ENCODE measurements at places on chromosomes 5 and 9.

DNA sequence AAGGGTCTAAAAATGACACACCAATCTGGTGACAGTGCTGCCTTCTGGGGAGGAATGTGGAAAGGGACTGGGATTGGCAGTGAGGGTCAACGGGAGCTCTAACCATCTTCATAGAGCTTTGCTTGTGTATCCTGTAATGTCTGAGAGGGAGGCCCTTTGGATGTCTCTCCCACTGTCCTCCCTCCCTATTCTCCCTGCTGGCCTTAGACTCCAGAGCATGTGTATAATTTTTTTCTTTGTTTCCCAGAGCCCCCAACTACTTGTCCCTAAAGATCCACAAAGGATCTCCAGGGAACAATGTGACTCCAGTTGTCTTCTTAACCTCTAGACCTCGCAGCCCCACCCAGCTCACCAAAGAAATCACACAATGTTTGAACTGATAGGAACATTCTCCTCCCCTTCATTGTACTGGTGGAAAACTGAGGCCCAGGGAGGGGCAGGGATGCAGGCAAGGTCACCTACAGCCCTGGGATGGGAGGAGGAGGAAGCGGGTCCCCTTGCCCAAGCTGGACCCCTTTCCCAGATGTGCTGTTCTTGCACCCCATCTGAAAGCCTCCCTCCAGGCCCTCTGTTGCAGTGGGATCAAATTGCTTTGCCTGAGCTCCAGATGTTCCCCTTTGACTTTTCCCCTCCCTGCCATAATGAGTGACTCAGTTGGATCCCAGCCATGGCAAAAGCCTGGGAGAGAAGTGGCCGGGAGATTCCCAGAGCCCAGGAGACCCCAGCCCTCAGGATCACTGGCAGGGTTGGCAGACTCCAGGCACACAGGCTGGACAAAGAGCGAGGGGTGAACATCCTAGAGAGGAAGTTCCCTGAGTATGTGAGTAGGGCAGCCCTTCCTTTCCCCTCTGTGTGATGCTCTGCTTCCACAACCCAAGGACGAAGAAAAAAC lies 21.8 kb downstream of the SPARC start:
- DNase-seq, result no peak

DNA sequence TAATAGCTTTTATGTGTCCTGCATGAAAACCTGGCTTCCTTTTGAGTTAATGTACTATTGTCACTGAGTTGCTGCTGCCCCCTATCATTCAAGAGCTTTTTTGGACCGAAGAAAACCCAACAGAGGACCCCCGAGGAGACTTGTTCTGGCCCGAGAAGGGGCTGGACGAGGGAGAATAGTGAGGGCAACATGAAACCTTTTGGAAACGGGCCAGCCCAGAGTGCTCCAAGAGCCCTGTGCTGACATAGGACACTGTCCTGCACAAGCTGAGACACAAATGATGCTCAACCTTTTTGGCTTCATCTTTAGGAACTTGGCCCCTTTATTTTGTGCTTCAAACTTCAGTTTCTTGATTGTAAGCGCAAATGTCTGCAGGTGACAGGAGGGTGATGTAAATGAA lies 4.0 kb upstream of the GADD45G start:
- DNase-seq, result no peak

GRCh38 chr9:122954253-122954691 lies 13.5 kb downstream of the RABGAP1 start:
- no peak for DNase-seq

DNA sequence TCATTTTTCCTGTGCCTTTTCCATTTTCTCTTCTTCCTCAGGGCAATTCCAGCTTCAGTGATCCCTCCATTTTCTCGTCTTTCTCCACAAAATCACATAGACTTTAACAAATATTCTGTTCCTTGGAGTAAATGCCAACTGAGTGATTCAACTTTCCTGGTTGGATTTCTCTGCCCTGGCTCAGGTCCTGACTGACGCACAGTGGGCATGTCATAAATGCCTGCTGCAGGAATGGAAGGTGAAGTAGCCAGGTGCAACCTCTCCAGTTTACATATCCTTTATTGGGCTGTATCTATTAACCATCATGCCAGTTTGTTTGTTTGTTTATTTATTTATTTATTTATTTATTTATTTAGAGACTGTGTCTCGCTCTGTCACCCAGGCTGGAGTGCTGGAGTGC lies 95.1 kb downstream of the MEF2C start:
- DNase-seq, result no peak

DNA sequence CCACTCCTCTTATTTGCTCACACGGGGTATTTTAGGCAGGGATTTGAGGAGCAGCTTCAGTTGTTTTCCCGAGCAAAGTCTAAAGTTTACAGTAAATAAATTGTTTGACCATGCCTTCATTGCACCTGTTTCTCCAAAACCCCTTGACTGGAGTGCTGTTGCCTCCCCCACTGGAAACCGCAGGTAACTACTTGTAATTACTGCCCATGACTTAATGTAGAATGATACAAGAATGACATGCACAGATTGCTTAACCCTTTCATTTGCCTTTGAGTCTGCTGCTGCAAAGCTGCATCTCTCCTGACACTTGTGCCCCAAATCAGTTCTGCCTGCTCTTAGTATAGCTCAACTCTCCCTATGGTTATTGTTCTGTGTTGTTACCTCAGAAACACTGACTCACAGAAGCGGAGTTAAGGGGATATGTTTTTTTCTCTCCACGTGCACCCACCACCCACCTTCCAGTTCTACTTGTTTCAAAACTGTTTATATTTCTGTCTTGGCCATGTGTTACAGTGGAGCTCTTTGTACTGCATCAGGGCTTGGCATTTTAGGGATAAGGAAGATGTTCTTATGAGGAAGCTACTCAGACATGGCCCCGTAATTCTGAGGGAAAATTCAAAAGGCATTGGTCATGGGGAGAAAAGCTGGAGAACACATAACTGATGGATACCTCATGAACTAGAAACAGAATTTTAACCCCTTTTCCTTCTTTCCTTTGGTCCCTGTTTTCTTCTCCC lies 2.3 kb downstream of the ADRB2 start:
- no peak for DNase-seq

DNA sequence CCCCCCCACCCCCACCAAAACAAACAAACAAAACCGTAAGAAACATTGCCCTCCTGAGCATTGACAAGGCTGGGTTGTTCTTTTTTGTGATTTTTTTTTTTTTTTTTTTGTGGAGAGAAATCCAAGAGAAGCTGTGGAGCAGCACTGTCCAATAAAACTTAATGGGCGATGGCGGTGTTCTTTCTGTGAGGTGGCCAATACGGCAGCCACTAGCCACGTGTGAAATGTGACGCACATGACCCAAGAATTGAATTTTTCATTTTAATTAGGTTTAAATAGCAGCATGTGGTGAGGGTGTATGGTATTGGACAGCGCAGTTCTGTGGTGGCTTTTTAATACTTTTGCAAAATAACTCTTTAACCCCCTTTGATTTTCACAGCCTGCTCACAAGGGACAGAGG lies 251.1 kb downstream of the PDZD2 start:
- DNase-seq, result no peak

DNA sequence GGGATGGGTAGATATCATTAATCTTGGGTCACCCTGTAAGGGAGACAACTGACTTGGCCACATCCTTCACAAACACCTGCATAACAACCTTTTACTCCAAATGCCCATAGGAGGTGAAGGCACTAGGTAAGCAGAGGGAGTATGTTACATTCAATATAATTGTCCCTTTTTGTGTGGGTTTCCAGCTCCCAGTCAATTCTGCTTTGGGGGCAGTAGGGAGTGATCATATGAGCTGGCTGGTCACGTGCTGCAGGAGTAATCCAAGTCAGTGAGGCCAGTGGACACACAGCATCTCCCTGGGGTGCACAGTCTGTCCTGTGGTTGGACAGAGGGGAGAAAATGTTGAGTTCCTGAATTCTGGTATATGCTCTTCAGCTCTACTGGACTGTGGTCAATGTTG lies 1.2 kb upstream of the AGXT2 start:
- DNase-seq, result no peak

GRCh38 chr9:114359801-114360200 lies 28.0 kb downstream of the AKNA start:
- DNase-seq, result no peak

DNA sequence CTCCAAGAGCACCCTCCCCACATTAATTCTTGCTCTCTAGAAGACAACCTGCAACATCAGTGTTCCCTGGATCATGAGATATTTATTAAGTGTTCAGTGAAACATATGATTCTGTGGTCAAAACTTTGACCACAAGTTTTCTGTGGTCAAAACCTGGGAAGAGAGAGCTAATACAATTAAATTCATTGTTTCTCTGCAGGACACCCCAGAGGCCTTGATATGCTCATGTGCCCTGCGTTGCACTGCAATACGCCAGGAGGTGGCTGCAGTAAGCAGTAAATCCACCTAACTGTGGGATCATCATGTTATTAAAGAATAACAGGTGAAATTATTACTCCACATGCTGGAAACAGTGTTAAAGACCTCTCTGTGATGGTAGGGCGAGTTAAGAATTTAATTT lies 109.3 kb upstream of the SPDL1 start:
- no peak for DNase-seq

- no peak for DNase-seq
Measured at GRCh38 chr5:13878357-13878756, 66.1 kb downstream of the DNAH5 start.

DNA sequence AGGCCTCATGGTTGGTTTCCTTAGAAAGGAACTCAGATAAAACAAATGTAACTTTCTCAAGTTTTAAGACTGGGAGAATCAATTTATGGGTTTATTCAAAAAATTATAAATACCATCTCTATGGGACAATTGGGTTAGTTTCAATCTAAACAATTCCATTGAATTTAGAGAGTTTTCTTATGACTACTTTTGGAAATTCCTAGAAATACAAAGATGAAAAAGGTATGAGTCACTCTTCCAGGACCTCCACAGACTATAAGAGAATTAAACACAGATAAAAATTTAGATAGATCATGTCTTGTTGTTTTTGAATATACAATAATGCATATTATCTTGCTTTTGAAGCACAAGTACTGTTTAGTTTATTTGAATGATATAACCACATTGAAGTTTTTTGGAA lies 188.7 kb downstream of the CHSY3 start:
- no peak for DNase-seq

GRCh38 chr9:31908158-31908890 lies 476.1 kb upstream of the ACO1 start:
- DNase-seq, result no peak

DNA sequence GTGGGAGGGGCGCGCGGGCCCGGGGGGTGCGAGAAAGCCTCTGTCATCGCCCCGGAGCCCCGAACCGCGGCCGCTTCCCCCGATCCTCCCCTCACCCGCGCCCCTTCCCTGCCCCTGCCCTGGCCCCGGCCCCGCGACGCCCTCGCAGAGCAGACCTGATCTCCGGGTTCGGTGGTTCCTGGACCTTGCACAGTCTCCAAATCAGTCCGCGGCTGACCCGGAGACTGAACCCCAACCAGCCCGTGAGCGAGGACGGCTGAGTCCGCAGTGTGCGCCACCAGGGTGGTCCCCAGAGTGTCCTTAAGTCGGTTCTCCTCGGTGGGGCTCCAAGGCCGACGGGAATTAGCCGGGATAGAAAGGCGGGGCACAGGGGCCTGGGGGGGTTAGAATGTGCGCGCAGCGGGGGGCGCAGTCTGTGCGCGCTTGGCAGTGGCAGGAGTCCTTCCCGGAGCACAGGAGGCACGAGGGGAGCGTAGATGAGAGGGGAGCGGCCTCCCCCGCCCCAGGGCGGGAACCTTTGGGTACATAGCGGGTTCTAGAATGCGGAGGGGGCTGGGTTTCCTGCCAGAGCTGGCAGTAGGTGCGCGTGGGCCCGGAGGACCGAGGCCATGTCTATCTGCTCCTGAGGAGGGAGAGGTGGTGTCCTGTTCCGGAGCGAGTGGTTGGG lies 779 bp downstream of the PKN3 start:
- DNase-seq, result no peak

GRCh38 chr9:119334745-119335144 lies 34.5 kb downstream of the BRINP1 start:
- DNase-seq, result no peak

DNA sequence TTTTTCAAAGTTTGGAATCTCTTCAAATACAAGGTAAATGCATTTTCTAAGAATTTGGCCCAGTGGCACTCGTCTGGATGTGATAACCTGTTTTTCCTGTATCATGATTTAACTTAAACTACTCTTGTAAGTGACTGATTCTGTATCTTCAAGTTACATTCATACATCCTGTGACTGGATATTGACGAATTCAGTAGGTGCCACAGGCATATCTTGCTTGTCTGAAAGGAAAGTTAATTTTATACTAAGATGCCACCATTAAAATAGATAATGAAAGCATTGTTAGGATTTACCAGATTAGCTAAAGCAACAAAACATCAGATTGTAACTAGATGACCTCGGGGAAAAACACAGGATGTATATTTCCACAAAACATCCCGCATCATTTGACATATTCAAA lies 175.3 kb upstream of the ZNF608 start:
- DNase-seq, result no peak

DNA sequence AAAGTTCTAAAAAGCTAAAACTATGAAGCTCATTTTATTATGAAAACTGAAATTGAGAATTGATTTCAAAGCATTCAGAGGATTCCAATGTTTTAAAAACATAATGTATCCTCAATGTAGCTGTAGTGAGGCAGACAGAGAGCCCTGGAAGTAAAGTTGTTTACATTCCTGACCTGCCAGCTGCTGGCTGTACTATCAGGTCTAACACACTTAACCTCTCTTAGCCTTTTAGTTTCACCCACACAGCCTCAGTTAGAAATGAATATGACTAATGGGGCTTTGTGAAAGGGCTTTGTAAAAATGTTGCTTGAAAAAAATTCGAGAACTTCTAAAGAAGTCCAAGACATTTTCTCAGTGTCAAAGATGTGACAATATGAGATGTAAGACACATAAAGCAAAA lies 122.6 kb downstream of the FBXL17 start:
- no peak for DNase-seq

DNA sequence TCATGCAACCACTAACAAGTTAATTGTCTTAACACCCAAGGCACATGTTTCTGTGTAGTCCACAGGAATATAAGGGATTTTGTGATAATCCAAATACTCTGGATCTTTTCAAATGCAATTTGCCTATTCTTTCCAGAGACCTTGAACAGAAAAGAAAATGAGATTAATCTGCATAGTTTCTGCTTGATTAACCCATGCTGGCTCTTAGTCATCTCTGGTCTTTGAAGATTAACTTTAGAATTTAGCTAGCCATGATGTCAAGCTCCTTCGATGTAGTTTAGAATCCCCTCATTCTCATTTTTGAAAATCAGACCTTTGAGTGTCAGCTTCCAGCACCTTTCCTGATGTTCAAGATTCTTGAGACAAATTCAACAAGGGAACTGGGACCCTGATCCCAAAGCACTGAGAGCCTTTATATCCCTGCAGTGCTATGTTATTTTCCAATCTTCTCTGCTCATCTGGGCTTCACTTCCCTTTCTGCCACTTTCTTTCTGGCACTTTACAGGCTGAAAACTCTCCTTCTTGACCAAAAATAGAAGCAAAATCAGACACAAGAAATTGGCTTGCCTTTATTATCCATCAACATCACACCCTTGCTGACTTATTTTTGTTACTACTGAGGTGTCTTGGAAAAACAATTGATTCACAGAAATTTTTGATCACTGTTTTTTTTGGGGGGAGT lies 155.5 kb downstream of the PALM2AKAP2 start:
- DNase-seq, result no peak
